ENCODE measurements at places on chromosomes 13 and 19.

DNA sequence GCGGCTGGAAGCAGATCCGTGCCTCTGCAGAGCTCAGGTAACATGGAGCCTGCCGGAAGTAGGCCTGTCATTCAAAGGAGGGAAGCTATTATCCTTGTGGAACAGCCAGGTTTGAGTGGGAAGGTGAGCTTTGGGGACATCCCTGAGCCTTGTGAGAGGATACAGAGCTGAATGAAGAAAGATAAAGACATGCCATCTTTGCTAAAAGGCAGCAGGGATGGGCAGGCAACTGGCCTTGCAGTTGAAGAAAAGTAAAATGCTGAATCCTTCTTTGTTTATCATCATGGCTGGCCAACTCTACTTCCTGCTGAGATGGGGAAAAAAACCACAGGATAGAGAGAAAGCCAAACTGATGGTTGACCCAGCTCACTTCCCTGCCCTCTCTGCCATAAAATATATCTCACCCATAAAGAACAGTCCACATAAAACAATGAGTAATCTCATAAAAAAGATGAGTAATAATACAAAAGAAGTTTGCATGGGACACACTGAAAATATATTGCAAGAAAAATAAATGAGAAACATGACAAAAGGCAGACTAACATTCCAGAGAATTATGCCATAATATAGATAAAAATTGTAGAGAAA, 226.3 kb downstream of the DLEU7 start:
- no peak for DNase-seq

GRCh38 chr19:4705413-4706131, 18.1 kb downstream of the DPP9 start:
- no peak for DNase-seq

DNA sequence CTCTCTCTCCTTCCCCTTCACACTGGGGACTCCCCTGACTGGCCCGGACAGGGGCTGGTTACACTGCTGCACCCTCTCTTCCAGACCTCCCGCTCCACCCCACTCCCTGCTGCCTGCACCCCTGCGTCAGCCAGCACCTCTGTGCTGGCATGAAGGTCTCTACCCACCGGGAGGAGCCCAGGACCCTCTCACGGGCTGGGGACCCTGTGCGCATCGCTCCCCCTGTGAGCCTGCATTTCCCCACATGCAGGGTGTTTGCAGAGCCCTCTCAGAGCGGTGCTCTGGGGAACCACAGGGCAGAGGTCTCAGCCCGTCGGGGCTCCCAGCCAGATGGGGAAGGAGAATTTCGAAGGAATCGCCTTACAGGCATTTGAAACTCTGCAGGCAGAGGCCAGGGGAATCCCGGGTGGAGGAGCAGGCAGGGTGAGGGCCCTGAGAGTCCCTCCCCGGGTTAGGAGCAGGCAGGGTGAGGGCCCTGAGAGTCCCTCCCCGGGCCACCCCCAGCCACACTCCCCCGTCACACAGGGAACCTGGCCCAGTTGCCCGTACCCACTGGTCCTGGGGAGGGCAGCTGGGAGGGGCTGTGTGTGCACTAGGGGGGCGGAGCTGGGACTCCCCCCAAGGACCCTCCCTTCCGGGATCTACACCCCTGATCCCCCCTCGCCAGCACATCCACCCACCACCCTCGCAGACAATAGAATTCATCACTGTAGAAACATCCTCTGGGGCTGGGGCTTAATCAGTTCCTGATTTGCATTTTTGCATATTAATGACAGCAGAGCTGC, 16.3 kb upstream of the TCF3 start:
- DNase-seq: no peak

- no peak for DNase-seq
Observed at GRCh38 chr13:23770973-23771372, 118.2 kb downstream of the MIPEP start.

- no peak for DNase-seq
Observed at GRCh38 chr19:28399187-28399586, 813.8 kb downstream of the UQCRFS1 start.

GRCh38 chr19:56837004-56837403, 3.5 kb downstream of the PEG3 start:
- no peak for DNase-seq

GRCh38 chr19:5364674-5365073, 24.1 kb upstream of the PTPRS start:
- DNase-seq: no peak

DNA sequence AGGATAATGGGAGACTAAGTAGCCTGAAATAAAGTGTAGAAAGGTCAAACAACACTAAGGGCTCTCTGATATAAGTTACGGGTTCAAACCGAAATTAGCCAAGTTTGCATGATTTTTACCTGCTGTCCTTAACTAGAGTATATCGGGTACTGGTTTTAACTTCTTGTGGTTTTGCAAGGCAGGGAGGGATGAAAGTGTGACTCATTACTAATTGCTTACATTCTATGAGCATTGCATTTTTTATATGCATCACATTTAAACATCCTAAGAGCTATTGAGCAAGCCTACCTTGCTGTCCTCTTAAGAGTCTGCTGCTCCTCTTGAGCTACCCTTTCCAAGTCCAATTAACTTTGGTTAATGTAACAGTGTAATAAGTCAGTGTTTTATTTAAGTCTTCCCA, 415.4 kb downstream of the SLITRK5 start:
- no peak for DNase-seq

DNA sequence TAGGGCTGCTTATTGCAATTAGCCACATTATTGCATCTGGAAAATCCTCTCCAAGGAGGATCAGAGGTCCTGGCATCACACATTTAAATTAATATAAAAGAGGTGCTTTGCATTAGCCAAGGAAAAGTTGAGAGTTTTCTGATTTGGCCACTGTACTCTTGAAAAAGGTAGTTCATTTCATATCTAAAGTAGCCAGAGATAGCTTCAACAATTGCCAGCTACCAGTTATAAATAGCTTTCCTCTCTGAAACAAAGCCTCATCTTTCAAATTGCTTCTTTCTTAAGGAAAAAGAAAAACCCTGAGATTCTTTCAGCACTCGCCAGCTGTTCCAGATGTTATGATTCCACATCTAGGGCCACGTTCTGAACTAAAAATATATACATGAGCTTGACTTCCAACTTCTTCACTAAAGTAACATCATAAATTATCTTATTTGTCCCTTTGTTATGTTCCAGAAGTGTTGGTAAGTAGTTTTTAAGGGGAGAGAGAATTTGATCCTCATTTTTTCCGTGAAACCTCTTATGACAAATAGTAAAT, 69.6 kb downstream of the ERCC5 start:
- no peak for DNase-seq

GRCh38 chr19:18226956-18227780, 930 bp upstream of the PDE4C start:
- DNase-seq: no peak

DNA sequence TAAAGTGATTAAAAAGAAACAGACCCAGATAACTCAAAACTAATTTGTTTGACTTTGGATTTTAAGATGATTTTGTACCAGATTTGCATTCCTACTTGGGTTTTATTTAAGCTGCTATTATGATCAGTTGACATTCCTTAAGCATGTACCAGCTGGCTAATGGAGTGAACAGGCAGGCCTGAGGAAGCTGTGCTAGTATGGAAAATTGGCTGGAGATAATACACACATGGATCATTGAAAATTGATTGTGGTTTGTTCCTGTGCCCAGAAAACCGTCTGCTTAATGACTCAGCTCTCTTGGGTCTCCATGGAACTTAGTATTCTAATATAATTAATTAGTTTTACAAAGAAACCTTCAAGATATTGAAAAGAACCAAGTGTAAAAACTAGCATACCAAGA, 22.6 kb downstream of the POLR1D start:
- DNase-seq: no peak

- no peak for DNase-seq
Observed at GRCh38 chr19:55368701-55369563, 1.3 kb downstream of the IL11 start.

- no peak for DNase-seq
Observed at GRCh38 chr13:20945952-20946383, 43.4 kb upstream of the XPO4 start.

DNA sequence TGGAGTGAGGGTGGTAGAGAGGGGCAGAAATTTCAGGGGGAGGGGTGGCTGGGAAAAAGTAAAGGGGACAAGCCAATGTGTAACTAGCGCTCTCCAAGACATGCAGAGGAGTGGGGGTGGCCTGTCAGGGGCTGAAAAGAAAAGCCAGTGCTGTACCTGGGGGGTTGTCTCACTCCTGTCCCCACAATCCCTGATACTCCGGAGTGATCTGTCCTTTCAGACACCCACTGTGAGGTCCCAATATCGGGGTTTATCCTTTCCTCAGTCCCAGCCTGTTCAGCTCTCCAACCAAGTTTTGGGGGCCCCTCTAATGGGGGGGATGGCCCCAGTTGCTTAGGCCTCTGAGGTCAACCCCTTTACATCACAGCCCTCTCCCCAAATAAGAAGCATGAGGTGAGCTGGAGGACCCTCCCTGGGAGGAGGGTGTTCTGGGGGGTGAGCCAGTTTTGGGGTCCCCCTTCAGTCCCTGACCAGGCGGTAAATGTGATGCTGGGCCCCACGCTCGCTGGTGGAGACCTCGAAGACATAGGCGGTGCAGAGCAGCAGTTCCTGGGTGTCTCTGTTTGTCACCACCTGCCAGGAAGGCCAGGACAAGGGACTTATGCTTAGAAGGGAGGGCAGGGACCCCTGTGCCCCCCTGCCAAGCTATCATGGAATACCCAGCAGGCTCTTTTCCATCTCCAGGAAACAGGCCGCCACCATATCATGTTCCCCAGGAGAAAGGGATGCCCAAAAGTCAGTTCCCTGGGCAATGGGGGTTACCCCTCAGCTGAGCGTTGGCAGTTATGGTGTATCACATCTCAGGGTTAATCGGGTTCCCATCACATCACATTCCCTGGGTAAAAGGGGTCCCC, 5.9 kb downstream of the CD37 start:
- DNase-seq: no peak

All from activated CD4-positive, alpha-beta T cell treated with anti-CD3 and anti-CD28 coated beads for 1 hour (primary cell).